ENCODE measurements at places on chromosomes 13 and 19.

- DNase-seq, result no peak
These were observed 13.9 kb downstream of the TINCR start for GRCh38 chr19:5553892-5554291.

DNA sequence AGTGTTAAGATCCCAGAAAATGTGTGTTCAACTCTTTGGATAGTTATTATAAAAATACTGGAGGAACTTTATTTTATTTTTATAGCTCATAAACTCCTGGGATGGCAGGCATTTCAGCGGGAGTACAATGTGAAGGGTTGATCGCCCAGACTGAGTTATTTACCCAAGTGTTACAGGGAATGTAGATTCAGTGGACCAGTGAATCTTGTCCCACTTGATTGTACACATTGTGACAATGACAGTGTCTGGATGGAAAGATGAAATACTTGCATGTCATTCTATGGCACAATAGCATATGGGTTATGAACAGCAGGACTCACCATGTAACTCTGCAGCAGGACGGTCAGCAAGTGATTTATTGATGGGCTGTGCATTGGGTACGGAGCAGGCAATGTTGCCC lies 20.3 kb downstream of the OLFM4 start:
- DNase-seq, result no peak

DNA sequence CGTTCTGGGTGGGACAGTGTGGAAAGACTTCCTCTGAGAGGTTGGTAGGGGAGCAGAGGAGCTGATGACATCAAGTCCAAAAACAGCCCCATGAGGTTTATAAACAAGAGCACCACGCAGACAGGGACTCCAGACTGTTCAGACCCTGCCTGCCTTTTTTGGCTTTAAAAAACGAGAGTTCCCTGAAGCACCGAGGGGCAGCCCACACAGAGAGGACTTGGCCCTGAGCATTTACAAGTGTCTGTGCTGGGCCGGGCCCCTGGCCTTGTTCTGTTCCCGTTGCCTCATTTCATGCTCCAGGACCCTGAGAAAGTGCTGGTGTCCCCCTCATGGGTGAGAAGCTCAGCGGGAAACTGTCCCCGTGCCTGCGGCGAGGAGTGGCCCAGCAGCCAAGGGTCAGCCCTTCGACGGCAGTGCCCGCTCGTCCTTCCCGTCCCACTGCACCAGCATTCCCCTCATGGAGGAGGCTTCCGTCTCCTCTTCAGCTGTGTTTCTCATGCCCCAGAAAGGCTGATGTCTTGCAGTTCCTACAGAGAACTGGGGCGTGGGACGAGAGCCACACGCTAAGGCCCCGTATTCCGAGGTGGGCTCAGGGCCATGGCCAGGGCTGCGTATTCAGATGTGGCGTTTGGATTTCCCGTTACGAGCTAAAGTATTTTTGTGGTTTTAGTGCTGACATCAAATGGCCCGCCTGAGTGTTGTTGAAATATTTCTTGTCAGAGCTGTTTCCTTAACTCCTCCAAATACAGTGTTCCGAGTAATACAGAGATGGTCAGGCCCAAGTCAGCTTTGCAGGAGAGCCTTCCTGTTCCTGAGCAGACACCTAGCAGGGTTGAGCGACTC lies 93.5 kb downstream of the ATP11A start:
- no peak for DNase-seq

- no peak for DNase-seq
These were observed 216 bp downstream of the SH2D3A start for GRCh38 chr19:6767081-6767356.

DNA sequence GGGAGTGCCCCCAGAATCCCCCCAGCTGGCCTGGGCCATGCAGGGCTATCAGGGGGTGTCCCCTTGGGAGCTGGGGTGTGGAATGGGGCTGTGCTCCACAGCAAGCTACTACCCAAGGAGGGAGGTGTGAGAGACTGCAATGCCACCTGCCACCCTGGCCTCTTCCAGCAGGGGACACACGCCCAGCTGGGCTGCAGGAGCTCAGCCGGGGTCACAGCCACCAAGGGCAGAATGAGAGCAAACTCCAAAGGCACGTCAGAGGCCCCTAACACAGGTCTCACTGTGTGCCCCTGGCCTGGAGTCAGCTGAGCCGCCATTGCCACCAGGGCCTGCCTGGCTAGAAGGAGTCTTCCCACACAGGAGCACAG lies 55.5 kb downstream of the MLLT1 start:
- DNase-seq, result no peak

DNA sequence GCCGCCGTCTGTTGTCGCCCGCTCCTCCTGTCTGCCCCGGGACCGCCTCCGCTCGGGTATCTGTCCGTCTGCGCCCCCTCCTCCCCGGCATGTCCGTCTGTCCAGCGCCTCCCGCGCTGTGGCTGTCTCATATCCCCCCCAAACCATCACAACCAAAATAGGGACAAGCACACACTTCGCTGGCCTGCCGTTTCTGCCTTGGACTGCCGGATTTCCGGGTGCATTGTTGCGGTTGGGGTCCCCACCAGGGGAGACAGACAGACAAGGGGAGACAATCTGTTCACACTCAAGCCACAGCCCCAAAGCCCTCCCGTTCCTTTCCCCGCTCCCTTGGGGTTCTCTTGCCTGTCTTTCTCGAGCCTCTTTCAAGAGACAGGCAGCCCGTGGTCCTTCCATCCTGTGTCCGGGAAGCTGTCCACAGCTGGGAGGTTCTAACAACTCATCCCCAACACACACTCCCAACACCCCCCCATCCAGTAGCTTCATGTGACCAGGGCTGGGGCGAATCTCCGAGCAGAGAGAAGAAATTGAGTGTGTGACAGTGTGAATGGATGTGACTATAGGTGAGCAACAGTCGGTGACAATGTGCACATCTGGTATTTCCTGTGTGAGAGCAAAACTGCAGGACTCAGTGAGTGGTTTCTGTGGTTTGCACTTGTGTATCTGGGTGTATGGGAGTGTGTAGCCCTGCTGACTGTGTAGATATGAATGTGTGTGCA lies 16.5 kb upstream of the FOSB start:
- no peak for DNase-seq

DNA sequence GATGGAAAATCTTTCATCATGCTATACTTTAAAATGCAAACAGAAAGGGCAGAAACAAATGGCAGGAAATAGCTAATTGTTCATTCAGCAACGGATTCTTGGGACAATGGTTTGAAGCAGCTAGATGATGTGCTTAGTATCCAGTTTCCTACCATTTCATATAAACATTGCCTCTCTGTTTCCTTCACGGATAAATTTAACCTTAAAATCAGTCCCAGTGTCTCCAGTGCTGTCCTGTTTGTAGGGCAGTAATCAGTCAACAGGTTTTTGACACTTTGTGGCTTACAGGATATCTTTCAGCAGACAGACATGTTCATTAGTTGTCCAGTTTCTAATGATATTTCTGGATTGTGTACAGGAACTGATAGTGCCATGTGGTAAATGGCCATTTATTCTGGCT lies 24.7 kb upstream of the RB1 start:
- DNase-seq, result no peak

- no peak for DNase-seq
These were observed 505.0 kb upstream of the KLHL1 start for GRCh38 chr13:70613295-70613694.

- no peak for DNase-seq
These were observed 213.6 kb downstream of the URI1 start for GRCh38 chr19:30155381-30156200.

DNA sequence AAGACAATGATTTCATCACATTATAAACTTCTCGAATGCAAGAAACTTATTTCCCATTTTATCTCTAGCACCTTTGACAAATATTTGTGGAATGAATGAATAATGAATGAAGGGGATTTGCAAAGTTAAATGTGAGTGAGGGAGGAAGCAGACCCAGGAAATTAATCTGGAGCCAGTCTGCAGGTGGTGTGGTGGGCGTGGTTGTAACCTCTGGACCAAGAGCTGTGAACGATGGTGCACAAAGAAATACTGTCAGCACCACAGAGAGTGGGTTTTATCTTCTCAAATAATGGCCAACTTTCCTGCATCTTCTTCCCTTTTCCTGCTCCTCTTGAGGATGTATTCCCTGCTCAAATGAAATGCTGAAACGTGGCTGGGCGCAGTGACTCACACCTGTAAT lies 11.0 kb upstream of the ZNF792 start:
- DNase-seq, result no peak

DNA sequence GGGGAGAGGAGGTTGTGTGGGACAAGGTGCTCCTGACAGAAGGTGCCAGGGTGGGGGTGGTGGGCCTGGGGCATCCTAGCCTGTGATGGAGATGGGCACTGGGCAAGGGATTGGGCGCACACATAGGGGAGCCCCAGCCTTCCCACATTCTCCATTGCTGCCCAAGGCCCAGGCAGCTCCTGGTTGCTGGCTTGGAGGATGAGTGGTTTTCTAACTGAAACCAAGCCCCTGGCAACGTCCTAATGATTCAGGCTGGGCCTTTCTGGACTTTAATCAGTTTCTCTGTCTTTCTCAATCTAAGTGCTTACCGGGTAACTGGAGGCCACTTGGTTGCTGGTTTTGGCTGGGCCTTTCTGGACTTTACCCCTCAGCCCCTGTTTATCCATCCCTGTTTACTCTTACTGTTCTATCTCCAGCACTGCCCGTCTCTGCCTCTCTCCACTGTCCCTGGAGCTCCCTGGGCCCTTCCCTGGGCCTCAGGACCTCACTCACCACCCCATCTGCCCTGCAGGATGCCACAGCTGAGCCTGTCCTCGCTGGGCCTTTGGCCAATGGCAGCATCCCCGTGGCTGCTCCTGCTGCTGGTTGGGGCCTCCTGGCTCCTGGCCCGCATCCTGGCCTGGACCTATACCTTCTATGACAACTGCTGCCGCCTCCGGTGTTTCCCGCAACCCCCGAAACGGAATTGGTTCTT lies 354 bp downstream of the CYP4F3 start:
- no peak for DNase-seq

- DNase-seq, result no peak
These were observed 25.2 kb downstream of the BRD4 start for GRCh38 chr19:15307169-15307568.

DNA sequence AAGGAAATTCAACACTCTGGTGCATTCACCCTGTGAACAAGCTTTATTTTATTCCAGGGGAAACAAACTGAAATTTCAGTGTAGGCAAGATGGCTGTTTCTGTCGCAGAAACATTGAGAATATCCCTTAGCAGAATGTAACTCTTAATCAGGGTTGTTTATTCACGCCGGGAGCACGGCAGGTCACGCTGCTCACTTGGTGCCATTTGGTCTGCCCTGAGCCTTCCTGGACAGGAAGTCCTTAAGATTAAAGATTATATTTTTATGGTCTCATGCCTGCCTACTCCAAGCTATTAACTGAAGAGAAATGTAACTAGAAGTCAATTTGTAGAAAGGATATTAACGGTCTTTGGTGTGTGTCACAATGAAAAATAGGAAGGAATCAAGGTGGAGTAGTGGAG lies 185.3 kb upstream of the ARGLU1 start:
- no peak for DNase-seq

DNA sequence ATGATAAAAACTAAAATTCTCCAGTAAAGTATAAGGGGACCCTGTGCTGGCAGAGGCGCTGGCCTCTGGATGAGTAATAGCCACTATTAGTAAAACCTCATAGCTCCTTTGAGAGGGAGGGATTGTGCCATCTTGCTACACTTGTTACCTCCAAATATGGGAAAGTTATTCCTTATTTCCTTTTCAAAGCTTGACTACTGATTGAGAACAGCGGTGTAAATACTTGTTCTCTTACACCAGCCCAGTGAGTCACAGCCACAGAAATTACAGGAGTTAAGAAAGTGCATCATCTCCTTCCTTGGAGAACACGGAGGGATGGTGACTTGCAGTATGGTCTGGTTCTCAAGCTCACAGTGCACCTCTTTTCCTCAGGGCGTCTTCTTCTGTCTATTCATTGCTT lies 379.0 kb downstream of the EFNB2 start:
- no peak for DNase-seq

DNA sequence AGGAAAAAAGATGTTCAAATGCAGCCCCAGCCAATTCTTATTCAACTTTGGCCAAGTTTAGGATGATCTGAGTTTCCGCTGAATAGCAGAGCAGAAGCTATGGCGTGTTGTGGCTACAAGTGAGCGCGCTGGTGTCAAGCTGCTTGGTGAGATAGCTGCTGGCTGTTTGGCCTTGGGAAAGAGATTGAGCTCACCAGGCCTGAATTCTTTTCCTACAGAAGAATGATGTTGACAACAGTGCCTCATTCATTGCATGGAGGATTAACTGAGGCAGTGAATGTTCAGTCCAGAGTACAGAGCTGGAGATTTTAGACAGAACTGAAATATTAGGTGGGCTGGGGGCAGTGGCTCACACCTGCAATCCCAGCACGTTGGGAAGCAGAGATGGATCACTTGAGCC lies 31.5 kb upstream of the MAP3K10 start:
- no peak for DNase-seq

GRCh38 chr13:106083620-106084350 lies 451.7 kb downstream of the EFNB2 start:
- peak; percentile 32 for DNase-seq

DNA sequence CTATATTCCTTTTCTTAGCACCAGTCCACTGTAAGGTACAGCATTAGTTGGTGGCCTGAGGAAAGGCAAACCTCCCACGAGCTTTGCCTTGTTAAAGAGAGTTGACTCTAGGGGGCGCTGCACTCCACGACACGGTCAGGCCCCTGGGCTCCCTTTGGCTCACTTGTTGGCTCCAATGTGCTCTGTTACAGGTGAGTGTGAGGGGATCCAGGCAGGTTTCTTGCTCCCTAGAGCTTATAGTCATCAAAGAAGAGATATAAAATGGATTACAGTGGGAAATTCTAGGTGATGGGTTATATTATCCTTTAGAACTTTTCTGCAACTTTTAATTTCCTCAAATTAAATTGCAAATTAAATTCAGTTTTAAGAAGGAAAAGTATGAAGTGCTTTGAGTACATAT lies 3.7 kb downstream of the WDR87 start:
- DNase-seq, result peak; percentile 73

- no peak for DNase-seq
These were observed 3.8 kb downstream of the COX6B2 start for GRCh38 chr19:55350620-55351315.

- DNase-seq, result no peak
These were observed 628 bp upstream of the SLC17A7 start for GRCh38 chr19:49441960-49442350.

- DNase-seq, result peak; percentile 38
These were observed 439 bp downstream of the DZIP1 start for GRCh38 chr13:95643936-95644598.

DNA sequence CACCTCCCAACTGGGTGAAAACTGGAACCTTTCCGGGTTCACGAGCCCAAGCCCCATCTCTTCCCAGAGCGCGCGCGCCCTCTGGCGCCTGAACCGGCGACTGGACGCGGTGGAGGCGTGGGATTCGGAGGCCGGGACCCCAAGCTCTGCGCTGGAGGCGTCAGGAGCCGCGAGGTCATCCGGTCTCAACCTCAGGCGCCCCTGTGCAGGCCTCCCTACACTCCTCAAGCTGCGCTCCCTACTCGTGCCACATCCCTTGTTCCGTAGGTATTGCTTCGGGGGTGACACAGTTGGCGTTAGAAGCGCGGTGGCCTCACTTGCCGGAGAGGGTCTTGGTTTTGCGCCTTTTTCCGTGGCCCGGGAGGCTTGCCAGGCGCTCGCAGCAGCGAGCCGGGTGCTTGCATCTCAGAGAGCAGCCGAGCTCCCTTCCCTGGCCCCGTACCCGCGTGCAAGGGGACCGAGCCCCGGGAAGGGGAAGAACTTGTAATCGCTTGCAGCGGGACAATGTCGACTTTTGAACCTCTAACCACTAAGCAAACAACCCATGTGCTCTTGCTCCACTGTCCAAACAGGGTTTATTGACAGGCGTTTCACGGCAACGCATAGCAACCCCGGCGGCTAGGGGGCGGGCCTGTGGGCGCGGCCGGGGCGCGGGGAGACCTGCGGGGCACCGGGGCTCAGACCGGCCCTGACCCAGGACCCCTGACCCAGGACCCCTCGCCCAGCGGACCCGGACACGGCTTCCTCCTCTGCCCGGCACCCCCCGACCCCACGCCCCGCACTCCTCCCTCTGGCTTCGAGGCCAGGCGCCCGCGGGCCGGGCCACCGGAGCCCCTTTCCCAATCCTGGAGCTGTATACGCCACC lies 8.5 kb downstream of the CDX2 start:
- DNase-seq, result no peak

Data from dorsolateral prefrontal cortex (tissue), 122 donors.